Stimulated activated CD8-positive, alpha-beta memory T cell treated with anti-CD3 and anti-CD28 coated beads, Interleukin-12 subunit alpha, Interleukin-12 subunit beta, amount 100 ng/mL, for 1 hour (primary cell): ENCODE measurements at places on chromosomes 5 and 9.

DNA sequence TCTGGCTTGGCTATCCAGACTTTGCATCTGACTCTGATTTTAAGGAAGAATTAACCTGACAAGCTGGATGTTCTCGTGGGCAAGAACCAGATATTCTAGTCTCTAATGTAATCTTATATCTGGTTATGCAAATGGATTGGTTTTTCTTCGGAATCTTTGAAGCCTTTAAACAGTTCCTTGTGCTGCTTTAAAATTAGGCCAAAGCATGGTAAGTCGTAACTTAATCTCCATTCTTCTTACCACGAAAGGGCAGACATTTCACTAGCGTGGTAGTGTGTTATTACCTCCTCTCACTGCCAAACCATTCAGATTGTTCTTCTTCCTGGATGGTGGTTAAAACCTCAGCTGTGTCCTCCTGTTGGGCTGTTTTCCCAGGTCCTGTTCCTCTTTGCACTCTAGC lies 34.1 kb upstream of the TTC23L start:
- DNase-seq: no peak

DNA sequence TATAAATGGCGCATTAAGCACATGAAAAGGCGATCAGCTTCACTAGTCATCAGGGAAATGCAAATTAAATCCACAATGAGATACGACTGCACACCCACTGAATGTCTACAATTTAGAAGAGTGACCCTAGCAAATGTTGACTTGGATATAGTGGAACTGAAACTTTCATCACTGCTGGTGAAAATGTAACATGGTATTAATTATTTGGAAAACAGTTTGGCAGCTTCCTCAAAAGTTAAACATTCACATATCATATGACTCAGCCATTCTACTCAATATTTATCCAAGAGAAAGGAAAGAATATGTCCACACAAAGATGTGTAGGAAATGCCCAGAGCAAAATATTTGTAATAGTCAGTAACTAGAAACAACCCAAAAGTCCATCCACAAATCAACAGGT lies 146.5 kb downstream of the LPAR1 start:
- no peak for DNase-seq

GRCh38 chr5:134139377-134139851 lies 24.9 kb downstream of the TCF7 start:
- DNase-seq: no peak

- no peak for DNase-seq
Observed at GRCh38 chr5:6899221-6899620, 186.0 kb downstream of the TENT4A start.

GRCh38 chr5:41978676-41979075 lies 53.6 kb downstream of the FBXO4 start:
- no peak for DNase-seq

GRCh38 chr5:78537821-78538220 lies 110.8 kb downstream of the LHFPL2 start:
- no peak for DNase-seq

GRCh38 chr9:124882231-124882630 lies 20.3 kb downstream of the ARPC5L start:
- no peak for DNase-seq
